AG08395 (cell line): ENCODE measurements at places on chromosomes 5 and 9.

DNA sequence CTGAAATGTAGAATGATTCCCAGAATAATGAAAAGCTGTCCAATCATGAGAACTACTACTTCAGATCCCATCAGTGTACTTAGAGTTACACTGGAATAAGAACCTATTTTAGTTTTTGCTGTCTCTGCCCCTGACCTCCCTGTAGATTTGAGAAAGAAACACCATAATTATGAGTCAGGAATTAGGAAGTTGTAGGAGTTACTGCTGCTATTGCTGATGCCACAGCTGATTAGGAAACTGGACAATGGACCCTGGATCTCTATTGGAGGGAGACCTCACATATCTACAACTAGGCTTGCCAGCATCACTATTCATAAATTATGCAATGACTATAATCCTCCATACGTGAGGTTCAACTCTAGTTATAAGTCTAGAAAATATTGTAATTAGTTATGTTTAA is 48.8 kb upstream of the EDIL3 start:
- DNase-seq, result no peak

GRCh38 chr5:75961818-75962217 is 121.4 kb upstream of the SV2C start:
- no peak for DNase-seq

DNA sequence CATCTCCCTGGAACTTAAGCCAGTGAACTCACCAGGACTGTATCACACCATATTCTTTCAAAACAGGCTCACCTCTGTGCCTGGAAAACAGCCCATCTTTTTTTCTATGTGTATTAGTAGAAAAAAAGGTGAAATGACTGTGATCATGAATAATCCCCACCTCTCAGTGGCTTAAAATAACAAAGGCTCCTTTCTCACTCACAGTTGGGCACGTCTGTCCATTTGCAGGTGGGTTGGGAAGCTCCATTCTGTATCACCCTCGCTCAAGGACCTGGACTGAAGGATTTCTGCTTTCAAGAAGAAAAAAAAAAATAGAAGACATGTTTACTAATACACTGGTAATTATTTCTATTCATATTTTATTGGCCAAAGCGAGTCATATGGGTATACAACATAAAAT is 17.3 kb upstream of the FGF1 start:
- DNase-seq, result no peak

- DNase-seq, result no peak
These were observed 17.2 kb downstream of the TENT4A start for GRCh38 chr5:6730407-6730806.

- DNase-seq, result no peak
These were observed at the start of gene CDX1 for GRCh38 chr5:150166650-150167511. Gene CDX1 (plus strand): TSS chr5:150166778. CDS start chr5:150166877, 99 bp downstream.

DNA sequence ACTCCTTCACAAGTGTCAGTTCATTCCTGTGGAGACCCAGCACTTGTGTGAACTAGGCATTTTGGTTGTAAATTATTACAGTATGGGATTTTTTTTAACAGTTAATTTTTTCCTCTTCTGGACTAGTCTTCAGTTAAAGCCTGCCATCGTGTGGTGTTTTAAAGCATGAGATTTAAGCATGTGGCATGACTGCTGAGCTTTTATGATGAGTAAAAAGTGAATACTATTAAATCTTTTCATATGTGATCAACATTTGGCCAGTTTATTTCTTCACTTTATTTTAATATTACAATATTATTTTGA is 25.0 kb downstream of the LMNB1 start:
- DNase-seq, result peak; percentile 43

DNA sequence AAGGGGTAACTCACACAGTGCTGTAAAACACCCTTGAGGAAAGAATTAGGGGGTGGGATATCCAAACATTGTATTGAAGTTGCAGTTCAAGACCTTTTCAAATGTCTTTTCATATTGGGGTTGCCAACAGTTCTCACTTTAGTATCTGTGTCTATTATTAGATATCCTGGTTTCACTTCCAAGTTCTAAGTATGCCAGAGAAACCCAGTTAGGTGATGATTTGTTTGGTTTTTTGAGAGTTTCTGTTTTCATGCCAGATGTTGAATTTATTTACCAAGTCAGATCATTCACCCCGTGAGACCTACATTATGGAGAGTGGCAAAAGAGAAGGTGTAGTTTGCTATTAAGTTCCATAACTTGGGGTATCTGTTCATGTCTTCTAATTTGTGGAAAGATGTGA is 64.5 kb downstream of the C9orf152 start:
- DNase-seq, result no peak

- DNase-seq, result no peak
These were observed 29.6 kb upstream of the ASTN2 start for GRCh38 chr9:117444501-117444900.

GRCh38 chr5:131684595-131684994 is 49.6 kb upstream of the RAPGEF6 start:
- no peak for DNase-seq

DNA sequence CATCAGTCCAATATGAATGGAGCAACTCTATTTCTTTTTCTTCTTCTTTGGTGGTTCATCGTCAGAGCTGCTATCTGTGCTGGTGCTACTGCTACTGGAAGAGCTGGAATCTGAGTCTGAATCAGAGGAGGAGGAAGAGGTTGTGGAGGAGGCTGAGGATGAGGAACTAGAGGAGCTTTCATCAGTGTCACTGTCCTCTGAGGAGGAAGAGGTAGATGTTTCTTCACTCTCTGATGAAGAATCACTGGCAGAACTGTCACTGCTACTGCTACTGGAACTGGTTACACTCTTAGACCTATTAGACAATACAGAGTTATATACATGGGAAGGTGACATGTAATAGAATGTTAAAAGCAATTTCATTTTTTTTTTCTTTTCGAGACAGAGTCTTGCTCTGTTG is 27.8 kb downstream of the ZCCHC10 start:
- DNase-seq, result no peak

GRCh38 chr9:123927625-123928532 is 2.0 kb downstream of the DENND1A start:
- DNase-seq, result peak; percentile 36

- no peak for DNase-seq
These were observed 179.3 kb upstream of the MVB12B start for GRCh38 chr9:126147186-126147935.

- DNase-seq, result no peak
These were observed 259.7 kb upstream of the MSX2 start for GRCh38 chr5:174464504-174465165.

- DNase-seq, result no peak
These were observed 106.1 kb upstream of the CDH9 start for GRCh38 chr5:27144456-27144855.

DNA sequence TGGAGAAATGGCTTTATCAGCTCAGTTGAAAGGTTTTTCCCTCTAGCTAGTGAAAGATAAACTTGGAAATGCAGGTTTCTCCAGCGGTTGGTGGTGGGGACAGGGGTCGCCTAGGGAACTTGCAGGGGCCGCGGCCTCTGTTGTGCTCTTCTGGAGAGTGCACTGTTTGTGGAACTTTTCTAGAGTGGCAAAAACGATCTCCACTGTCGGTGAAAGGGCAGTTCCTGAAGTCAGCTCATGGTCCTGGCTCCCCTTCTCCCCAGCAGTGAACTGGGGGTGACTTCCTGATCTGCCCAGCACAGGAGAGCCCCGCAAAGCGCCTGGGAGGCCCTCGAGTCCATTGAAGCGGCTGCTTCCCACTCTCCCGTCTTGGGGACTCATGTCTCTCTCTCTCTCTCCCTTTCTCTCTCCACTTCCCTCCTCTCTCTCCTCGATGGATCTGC is 3.2 kb downstream of the IRX1 start:
- no peak for DNase-seq

GRCh38 chr5:73789851-73790281 is 163.9 kb downstream of the ARHGEF28 start:
- DNase-seq, result no peak

DNA sequence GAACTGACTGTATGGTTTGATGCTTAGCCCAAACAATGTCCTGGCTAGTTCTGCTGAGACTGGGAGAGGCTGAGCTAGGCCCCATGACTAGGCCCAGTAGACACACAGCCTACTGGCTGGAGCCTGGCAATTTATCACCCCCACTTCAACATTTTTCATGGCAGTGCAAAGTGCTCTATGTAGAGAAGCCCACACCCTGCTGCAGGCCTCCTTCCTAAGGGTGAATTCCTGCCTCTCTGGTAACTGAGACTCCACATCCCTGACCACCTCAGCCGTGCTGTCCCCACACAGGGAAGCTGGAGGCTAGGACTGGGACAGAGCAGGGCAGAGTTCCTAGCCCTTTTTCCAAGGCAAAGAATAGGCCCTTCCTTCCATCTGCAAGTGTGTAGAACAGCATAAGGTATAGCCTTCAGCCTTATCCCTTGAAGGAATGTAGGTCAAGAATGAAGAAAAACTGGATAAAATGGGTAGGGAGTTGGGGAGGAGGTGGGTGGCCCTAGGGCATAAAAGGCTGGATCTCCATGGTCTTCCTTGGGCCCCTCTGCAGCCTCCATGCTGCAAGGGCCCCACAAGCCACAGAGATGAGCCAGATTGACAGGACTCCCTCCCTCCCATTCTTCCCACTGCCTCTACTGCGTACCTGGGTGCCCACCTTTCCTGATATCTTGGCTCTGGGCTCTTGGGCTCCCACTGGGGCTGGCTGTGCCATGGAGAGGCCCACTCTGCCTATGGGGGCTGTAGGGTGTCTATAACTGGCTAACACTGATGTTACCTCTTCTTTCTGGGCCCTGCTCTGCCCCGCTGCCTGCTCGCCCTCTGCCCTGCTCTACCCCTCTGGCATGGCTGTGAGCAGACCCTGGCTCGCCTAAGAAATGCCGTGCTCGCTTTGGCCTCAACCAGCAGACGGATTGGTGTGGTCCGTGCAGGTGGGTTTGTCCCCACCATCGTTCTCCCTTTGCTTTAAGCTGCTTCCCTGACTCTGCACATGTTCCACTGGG is 29.8 kb downstream of the TCF7 start:
- DNase-seq, result no peak

DNA sequence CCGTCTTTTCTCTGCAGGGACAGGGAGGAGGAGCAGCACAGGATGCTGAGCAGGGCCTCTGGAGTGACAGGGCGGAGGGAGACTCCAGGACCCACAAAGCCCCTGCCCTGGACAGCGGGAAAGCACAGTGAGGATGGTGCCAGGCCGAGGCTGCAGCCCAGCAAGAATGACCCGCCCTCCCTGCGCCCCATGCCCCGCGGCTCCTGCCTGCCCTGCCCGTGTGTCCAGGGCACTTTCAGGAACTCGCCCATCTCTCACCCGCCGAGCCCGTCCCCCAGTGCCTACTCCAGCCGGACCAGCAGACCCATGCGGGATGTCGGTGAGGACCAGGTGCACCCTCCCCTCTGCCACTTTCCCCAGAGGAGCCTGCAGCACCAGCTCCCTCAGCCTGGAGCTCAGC is 9.1 kb upstream of the EXOC3 start:
- DNase-seq, result no peak

DNA sequence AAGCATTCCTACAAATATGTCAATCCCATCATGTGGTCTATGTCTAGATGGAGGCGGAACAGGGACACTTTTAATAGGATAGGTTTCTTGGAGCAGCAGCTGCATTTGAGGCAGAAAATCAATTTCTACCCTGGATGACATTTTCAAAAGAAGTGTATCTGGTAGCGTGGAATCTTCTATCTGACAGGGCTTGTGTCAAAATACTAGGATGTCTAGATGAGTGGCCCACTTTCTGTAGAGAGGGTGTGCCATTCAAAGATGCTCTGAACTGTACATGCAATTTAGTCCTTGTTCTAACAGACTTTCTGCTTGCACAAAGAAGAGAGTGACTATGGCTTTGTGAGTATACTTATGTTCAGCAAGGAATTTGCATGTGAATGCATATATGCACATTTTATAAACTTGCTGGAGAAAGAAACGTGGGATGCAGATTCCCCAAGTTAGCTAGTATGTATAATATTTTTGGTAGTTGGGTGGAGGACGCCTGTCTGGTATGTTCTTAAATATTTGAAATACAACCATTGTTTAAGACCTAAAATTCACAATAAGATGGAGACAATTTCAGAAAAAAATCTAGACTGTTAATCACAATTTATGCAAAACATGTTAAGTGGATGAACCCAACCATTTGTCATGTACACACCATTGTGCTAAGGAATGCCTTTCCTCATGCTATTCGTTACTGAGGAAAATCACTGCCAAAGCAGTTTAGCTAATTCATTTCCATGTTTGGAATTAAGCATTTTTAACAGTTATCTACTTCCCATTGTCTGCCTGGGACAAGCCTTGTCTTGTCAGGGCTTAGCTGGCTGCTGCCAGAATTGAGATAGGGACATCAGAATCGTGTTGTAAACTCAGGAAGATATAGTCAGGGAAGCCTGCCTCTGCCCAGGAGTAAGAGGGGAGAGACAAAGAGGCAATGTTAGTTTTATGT is 129.1 kb upstream of the MEF2C start:
- no peak for DNase-seq

DNA sequence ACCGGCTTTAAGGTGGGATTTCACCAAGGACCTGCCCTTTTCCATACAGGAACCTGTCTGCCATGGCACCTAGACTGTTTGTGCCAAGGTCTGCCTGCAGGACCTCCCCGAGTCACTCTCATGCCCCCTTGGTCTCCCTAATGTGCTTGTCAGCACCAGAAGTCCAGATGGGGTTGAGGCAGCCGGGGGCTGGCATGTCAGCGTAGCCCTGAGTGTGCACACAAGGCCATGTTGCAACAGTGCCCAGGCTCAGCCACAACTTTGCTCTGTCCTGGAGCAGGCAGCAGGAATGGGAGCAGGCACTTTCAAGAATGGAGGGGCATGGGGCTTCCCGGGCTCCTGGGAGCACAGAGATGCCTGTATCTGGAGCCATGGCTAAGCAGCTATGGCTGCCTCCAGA is 621.5 kb downstream of the CDH9 start:
- DNase-seq, result no peak

- DNase-seq, result no peak
These were observed 51.9 kb upstream of the SHB start for GRCh38 chr9:38120961-38121360.

DNA sequence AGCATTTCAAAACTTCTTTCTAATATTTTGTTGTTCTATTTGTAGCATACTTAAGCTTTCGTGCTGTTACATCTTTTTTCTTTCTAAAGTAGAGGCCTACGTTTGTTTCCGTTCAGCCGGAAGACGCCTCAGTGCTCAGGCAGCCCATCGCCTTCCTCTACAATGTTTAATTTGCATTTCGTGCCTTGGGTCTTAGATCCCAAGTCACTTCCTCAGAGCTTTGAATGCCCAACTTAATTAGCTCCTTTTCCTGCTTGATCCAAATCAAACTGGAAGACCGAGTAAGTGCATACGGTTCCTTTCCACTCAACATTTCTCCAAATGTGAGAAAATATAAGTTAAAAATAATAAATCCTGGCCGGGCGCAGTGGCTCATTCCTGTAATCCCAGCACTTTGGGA is 43.2 kb downstream of the MRPL36 start:
- DNase-seq, result no peak

- DNase-seq, result no peak
These were observed 602.4 kb upstream of the CLINT1 start for GRCh38 chr5:158461240-158461854.

DNA sequence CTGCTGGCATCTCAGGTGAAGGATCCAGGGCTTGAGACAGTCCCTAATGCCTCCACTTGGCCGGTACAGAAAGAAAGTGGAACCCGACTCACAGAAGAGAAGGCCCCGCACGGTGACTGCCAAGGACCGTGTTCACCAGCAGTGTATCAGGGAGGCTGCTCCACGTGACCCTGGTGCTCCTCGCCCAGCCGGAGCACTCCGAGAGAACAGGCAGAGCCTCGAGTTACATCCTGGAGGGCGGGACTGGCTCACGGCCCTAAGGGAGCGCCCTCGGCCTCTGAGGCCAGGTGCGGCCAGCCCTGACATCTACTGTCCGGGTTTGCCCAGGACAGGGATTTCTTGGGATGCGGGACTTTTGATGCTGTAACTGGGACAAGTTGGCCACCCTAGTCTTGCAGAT is 104.0 kb upstream of the SARDH start:
- no peak for DNase-seq
